Left ventricle myocardium inferior (tissue), 1 donor: ENCODE measurements at places on chromosomes 12 and 14. TPM values are rescaled to one million over a fixed set of nuclear protein-coding genes. Genes with fewer than 3 reads are reported as not detected.
A peak's percentile ranks its signal among the peaks of the same experiment; 100 is the strongest.

GRCh38 chr14:85616386-85616885, 86.5 kb downstream of the FLRT2 start:
- peaks cover 1% of the 10 kb centered on the region for H3K36me3 ChIP-seq
- H3K4me3 ChIP-seq: no peak overlapping the region
- no peak overlapping the region for H3K27ac ChIP-seq

- no peak overlapping the region for H3K4me3 ChIP-seq
- no peaks in the 10 kb centered on the region for H3K4me1 ChIP-seq
- no peaks in the 10 kb centered on the region for H3K27me3 ChIP-seq
- no peaks in the 10 kb centered on the region for H3K36me3 ChIP-seq
- DNase-seq: no peak
Measured at GRCh38 chr12:9364224-9365176, 156.3 kb upstream of the PZP start.

DNA sequence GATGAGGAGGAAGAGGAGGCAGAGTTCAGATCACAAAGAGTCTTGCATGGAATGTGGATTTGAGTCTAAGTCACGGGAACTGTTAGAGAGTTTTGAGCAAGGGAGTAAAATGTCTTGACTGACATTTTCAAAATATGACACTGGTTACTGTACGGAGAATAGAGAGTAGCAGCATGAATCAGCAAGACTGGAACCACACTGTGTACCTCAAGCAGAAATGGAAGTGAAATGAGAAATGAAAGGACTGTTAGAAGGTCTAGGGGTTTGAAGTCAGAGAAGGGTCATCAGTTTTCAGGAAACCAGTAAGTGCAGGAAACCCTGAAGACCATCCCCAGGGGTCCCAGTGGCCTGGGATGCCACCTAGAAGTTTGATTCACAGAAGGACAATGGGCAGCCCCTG, 236.3 kb downstream of the GALC start:
- H3K36me3 ChIP-seq: no peaks in the 10 kb centered on the region
- no peak overlapping the region for H3K27ac ChIP-seq
- H3K4me1 ChIP-seq: no peaks in the 10 kb centered on the region
- no peak for DNase-seq
- no peak overlapping the region for H3K4me3 ChIP-seq

DNA sequence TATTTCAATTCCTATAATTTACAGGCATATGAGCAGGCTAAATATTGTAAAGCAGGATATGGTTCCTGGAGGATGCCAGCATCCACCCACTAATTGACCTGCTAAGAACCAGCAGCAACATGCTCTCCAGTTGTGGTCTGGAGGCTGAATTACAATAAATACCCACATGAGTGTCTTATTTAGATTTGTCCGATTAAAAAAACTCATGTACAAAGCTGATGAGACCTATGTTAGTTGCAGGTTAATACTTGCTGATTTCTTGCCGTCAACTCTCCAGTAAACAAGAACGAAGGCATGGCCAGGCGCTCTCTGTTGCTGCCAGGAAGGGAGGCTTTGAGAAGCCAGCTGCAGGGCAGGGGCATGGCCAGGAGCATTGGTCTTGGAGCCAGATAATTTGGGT, 169.3 kb upstream of the PRICKLE1 start:
- H3K27me3 ChIP-seq: no peaks in the 10 kb centered on the region
- DNase-seq: no peak
- H3K4me1 ChIP-seq: peaks cover 32% of the 10 kb centered on the region

DNA sequence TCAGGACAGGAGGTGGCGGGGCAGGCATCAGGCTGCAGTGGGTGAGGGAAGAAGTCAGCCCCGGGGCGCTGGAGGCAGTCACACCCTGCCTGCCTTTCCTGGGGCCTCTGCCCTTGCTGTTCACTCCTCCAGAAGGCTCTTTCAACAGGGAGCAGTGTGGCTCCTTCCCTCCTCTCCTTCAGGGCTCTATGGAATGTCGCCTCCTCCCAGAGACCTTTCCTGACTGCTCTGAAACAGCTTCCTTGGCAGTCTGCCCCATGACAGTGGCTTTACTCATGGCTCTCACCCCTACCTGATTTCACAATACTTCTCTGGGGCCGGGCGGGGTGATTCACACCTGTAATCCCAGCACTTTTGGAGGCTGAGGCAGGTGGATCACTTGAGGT, 7.1 kb downstream of the RHOF start:
- peak overlapping the region; percentile 86 for H3K27ac ChIP-seq
- no peaks in the 10 kb centered on the region for H3K36me3 ChIP-seq
- peaks cover 71% of the 10 kb centered on the region for H3K4me1 ChIP-seq
- H3K4me3 ChIP-seq: no peak overlapping the region

- no peak for DNase-seq
- no peak overlapping the region for H3K4me3 ChIP-seq
- H3K27ac ChIP-seq: no peak overlapping the region
- no peaks in the 10 kb centered on the region for H3K27me3 ChIP-seq
Measured at GRCh38 chr12:269191-269590, 6.6 kb upstream of the SLC6A13 start.

GRCh38 chr12:84913129-84913515, 523 bp upstream of the SLC6A15 start:
- peaks cover 28% of the 10 kb centered on the region for H3K4me1 ChIP-seq
- DNase-seq: no peak
- peaks cover 93% of the 10 kb centered on the region for H3K27me3 ChIP-seq

DNA sequence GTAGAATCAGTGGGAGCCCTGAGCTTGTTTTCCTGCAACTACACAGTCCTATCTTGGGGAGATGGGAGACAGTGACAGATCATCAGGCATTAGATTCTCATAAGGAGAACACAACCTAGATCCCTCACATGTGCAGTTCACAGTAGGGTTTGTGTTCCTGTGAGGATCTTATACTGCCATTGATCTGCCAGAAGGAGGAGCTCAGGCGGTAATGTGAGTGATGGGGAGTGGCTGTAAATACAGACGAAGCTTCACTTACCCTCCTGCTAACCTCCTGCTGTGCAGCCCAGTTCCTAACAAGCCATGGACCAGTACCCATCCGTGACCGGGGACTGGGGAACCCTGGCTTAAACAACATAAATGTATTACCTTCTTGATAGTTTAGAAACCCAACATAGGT, 1034.1 kb downstream of the BCL11B start:
- H3K4me3 ChIP-seq: no peak overlapping the region
- H3K36me3 ChIP-seq: no peaks in the 10 kb centered on the region
- H3K4me1 ChIP-seq: no peaks in the 10 kb centered on the region
- DNase-seq: no peak
- peaks cover 28% of the 10 kb centered on the region for H3K27me3 ChIP-seq

- peaks cover 11% of the 10 kb centered on the region for H3K4me1 ChIP-seq
- H3K27ac ChIP-seq: no peak overlapping the region
- no peaks in the 10 kb centered on the region for H3K36me3 ChIP-seq
- DNase-seq: no peak
- no peaks in the 10 kb centered on the region for H3K27me3 ChIP-seq
- H3K4me3 ChIP-seq: no peak overlapping the region
Measured at GRCh38 chr12:59452259-59452658, 143.6 kb upstream of the SLC16A7 start.

DNA sequence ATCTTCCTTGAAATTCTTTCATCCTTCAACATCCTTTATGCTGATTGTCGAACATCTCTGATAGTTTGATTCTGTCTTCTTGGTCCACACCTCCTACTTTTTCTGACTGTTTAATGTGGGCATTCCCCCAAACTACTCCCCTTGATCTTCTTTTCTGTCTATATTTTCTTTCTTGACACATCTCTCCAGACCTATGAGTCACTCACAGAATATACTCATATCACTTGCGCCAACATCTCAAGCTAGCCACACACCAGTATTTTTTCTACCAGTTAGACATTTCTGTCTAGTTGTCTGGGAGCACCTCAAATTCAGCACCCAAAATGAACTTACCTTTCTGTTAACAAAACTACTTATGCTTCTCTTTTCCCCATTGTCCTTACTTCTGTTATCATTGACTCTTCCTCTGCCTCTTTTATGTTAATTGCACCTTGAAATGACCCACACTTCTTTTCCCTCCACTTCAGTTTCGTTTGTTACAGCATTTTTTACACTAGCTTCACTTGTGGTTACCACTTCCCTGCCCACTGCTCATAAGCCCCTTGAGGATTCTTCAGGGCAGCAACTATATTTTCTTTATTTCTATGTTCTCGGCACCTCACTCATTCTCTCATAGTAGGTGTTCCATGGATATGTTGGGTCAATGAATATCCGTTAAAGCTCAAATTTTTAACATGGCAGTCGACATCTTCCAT, 33.5 kb downstream of the TSHR start:
- no peak for DNase-seq
- no peak overlapping the region for H3K27ac ChIP-seq
- H3K27me3 ChIP-seq: peaks cover 83% of the 10 kb centered on the region
- H3K4me1 ChIP-seq: no peaks in the 10 kb centered on the region
- no peaks in the 10 kb centered on the region for H3K36me3 ChIP-seq
- H3K4me3 ChIP-seq: no peak overlapping the region

- H3K4me1 ChIP-seq: no peaks in the 10 kb centered on the region
- peaks cover 7% of the 10 kb centered on the region for H3K27me3 ChIP-seq
- no peaks in the 10 kb centered on the region for H3K36me3 ChIP-seq
- H3K4me3 ChIP-seq: no peak overlapping the region
Measured at GRCh38 chr12:7395950-7396349, 48.0 kb downstream of the CD163L1 start.

DNA sequence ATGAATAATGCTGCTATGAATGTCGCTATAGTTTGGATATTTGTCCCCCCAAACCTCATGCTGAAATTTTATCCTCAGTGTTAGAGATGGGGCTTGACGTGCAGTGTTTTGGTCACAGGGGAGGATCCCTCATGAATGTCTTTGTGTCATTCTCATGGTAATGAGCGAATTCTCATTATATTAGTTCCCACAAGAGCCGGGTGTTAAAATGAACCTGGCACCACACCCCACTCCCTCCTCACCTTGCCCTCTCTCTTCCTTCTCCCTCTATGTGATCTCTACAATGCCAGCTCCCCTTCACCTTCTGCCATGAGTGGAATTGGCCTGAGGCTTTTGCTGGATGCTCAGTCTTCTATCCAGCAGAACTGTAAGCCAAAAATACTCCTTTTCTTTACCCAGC, 37.5 kb upstream of the YAF2 start:
- H3K36me3 ChIP-seq: no peaks in the 10 kb centered on the region
- H3K4me1 ChIP-seq: no peaks in the 10 kb centered on the region

The DPY19L2 gene
- 52.1 TPM for total RNA-seq

The KLRC4 gene
- not detected for total RNA-seq

The ADAM20 gene
- 0.27 TPM for total RNA-seq

The CLECL1 gene
- total RNA-seq: not detected

The ABCC9 gene
- total RNA-seq: 81.8 TPM

The CLSTN3 gene
- total RNA-seq: 4.6 TPM

The SERPINA5 gene
- total RNA-seq: 2.1 TPM

The AMHR2 gene
- total RNA-seq: 0.36 TPM

The LYZ gene
- 30.8 TPM for total RNA-seq

The PARP11 gene
- 4.7 TPM for total RNA-seq

The NPFF gene
- not detected for total RNA-seq
